ENCODE measurements at places on chromosomes 2 and 18. TPM values are rescaled to one million over a fixed set of nuclear protein-coding genes. Genes with fewer than 3 reads are reported as not detected.

The TRIM43 gene
- total RNA-seq = not detected

DNA sequence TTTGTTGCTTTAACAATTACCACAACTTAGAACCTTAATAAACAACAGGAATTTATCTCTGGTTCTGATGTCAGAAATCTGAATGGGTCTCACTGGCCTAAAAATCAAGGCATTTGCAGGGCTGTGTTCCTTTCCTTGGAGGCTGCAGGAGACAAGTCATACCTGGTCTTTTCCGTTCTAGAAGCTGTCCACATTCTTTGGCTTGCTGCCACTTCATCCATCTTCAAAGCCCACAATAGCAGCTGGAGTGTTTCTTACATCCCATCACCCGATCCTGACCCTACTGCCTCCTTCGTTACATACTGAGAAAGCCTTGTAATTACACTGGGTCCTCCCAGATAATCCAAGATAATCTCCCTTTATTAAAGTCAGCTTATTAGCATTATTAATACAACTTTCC, 18.1 kb downstream of the NETO1 start:
- DNase-seq = no peak

DNA sequence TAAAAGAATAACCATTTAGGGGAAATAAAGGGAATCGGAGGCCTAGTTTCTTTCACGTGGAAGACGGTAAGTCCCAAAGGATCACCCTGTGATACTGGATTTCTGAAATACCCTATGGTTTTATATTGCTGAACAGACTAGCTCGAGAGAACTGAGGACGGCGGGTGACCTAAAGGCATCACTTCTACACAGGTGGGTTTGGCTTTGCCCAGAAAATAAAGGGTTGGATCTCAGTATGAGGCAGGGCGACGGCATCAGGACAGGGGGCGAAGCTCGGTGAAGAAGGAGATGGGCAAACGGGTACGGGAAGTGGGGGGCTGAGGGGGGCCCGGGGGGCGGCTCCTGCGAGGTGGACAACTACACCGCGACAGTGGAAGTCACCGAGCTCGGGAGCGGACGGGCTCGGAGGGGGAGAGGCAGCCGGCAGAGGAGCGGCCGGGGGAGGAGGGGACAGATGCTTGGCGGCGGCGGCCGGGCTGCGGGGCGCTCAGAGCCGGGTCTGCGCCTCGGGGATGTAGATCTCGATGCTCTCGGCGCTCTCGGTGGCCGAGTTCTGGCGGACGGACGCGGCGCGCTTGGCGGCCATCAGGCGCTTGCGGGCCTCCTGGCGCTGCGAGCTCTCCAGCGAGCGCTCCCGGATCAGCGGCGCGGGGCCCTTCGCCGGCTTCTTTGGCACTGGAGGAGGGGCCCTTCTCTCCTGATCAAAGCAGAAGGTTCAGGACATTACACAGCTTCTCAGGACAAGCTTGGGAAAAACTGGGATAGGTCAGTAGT, 48.9 kb downstream of the TGIF1 start:
- DNase-seq = peak; percentile 60

DNA sequence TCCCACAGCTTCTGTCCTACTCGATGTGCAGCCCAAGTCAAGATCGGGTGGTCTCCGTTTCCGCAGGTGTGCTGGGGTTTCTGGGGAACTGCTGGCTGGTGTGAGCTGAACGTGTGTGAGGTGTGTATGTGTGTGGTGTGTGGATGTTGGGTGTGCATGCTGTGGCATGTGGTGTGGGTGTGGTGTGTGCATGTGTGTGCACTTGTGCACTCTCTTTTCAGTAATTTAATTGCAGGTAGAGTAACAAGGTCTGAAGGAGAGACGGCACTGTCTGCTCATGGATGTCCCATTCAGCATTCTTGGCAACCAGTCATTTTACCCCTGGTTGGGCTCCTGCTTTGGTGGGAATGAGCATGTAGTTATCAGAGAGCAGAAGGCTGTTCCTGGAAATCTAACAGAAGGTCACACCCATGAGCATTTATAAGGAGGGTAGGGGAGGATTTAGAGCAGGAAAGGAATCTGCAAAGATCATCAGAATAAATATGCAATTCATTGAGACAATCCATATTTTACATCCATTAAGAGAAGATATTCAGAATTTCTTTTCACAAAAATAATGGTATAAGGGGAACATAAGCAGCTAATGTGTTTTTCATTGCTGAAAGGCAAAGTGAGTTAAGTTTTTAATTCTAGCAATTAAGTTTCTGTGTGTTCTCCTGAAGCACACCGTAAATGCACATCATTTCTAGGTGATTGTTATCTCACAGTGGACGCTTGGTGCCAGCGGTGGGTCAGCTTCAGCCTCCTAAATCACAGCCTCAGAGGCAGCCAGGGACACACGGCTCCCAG, 60.7 kb downstream of the ADI1 start:
- DNase-seq = no peak

DNA sequence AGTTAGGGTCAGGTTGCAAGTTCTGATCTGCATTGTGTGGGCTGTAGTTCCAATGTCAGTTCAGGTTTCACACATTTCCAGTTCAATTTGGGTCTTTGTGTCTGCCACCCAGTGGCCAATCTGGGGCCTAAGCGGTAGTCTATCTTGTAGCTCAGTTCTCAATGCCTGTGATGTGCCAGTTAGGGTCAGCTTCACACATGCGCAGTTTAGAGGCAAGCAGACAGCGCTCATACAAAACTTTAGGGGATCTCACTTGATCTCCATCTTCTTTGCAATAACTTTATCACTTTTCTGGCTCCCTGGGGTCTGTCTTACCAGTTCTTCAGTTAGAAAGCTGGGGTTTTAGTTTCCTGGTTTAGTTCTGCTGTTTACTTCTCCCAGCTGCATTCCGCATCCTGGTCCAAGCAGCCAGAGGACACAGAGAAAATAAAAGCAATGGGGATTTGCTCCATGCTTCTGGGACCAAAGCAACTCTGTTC, 11.0 kb upstream of the ZNF24 start:
- DNase-seq = peak; percentile 72

The CYP1B1 gene
- 16.9 TPM for total RNA-seq

DNA sequence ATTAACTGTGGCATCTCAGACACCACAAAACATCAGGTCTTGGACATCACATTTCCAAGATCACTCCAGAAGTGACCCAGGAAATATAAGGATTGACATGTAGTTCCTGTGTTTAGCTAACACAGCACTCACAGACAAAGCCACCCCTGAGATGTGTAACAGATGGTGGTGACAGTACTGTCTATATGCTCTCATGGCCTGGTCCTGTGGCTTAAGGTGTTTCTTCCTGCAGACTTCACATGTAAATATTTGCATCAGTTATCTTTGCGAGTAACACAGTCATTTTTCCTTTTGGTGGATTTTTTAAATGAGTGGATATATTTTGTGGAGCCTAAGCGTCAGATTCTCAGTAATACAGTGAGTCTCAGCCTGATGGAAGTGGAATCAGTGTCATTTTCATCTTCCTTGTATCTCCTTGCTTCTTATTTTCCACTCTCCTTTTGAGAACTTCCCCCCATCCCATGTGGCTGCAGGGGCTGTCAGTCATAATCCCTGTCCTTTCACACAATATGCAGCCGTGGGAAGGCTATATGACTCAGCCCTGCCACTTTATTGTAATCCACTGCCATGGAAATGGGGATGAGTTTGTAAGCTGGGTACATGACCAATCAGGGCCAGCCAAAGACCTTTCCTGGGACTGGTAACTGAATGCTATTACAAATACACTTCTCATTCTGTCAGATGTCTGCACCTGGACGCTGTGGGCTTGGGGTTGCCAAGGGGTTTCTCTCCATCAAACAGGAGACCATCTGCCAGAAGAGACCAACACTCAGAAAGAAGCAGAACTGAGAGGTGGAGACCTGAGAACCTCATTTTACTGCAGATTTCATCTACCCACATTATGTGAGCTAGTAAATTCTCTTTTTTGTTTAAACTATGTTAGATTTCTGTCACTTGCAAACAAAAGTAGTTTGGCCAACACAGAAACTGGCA, 74.3 kb downstream of the ICOS start:
- no peak for DNase-seq

DNA sequence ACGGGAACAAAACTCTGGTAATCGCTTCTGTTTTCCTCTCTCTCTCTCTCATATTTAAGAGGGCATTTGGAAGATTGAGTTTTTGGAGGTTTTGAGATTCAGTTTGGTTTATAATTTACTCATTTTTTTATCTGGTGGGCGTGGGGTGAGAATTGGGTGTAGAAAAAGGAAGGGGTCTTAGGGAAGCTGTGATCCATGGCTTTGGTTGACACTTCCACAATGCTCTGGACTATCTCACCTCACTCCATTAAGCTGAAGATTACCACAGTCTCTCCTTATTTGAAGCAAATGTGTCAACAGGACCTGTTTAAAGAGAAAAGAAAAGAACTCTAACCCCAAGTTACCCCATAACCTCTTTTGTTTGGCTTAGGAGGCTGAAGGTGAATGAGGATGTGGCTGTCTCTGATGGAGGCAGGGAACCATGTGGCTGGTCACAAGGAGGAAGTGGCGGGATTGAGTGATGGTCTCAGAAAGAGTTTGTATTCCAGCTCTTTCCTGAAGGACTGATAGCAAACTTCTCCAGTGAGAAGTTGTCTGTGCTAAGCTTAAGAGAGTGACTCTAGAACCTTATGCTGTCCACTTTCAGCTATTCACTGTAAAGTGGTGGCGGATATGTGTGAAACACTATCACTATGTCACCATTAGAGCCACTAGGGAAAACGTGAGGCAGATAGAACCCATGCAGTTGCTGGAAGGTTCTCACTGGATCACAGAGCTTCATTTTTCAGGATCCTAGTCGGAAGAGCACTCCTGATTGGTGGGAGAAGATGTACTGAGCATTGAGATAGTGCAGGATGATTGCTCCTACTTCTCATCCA, 934 bp downstream of the ZNF804A start:
- no peak for DNase-seq

GRCh38 chr18:37741032-37741623, 175.5 kb upstream of the CELF4 start:
- DNase-seq = no peak

DNA sequence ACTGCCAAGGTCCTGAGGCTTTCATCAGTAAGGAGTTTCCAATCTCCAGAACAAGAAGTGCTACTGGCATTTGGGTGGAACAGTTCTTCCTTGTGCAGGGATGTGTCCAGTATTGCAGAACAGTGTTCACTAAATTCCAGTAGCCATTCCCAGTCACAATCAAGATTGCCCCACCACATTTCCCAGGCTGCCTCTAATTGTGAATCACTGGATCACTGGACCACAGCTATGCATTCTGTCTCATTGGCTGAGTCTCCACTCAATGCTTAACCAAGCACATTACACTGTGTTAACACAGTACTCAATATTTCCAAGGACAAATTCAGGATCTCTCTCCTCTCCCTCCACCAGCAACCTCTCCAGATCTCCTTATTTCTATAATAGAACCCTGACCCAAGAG, 160.2 kb upstream of the CCDC150 start:
- no peak for DNase-seq

The FIGN gene
- 16.6 TPM for total RNA-seq

DNA sequence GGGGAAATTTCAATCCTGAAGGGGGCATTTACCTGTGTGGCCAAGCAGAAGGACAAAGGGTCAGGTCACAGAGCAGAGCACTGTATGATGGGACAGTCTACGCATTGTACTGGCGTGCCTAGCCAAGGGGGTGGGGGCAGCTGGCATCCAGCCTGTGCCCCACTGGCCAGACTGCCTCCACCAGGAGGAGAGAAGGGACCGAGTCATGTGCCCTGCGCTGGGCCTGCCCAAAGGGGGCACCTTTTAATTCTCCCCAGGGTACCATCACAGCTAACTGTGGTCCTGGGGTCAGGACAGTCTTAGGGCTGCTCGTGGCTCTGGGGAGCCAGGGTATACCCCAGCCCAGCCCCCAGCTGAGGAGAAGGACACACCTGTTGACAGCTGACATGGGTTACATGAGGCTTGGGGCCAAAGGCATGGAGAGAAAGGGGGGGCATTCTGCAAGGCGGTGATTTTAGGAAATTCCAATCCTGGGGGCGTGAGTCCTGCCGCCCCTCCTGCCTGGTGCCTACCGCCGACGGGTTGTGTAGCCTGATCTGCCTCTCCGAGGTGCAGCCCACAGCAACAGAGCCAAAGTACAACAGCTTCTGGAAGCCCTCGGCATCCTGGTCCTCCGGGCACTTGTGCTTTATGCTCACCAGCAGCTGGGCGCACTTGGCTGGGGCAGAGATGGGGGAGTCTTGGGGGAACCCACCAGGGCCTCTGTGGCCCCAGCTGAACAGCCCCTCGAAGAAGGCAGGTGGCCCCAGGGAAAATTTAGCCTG, 11.0 kb downstream of the CFAP65 start:
- no peak for DNase-seq

GRCh38 chr2:37652199-37652640, 19.2 kb downstream of the CDC42EP3 start:
- no peak for DNase-seq

The VRK2 gene
- total RNA-seq = 33.1 TPM

The KLHL14 gene
- 0.07 TPM for total RNA-seq

- no peak for DNase-seq
Measured at GRCh38 chr18:41790687-41791086, 164.3 kb upstream of the PIK3C3 start.

DNA sequence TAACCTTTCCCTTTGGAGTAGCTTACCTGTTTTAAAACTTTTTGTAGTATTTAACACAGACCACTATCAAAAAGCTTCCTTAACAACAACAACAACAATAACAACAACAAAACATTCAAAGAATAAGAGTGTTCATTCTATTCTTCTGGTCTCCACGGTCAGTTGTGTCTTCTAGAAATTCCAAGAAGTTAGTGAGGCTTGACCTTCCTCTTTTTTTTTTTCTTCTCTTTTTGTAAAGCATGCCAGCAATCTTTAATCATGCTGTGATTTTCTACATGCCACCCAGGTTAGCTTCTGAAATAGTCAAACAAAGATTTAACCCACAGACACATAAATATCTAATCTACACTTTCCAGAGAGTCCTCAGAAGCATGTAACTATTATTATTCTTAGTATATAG, 28.4 kb upstream of the KLHL14 start:
- no peak for DNase-seq

DNA sequence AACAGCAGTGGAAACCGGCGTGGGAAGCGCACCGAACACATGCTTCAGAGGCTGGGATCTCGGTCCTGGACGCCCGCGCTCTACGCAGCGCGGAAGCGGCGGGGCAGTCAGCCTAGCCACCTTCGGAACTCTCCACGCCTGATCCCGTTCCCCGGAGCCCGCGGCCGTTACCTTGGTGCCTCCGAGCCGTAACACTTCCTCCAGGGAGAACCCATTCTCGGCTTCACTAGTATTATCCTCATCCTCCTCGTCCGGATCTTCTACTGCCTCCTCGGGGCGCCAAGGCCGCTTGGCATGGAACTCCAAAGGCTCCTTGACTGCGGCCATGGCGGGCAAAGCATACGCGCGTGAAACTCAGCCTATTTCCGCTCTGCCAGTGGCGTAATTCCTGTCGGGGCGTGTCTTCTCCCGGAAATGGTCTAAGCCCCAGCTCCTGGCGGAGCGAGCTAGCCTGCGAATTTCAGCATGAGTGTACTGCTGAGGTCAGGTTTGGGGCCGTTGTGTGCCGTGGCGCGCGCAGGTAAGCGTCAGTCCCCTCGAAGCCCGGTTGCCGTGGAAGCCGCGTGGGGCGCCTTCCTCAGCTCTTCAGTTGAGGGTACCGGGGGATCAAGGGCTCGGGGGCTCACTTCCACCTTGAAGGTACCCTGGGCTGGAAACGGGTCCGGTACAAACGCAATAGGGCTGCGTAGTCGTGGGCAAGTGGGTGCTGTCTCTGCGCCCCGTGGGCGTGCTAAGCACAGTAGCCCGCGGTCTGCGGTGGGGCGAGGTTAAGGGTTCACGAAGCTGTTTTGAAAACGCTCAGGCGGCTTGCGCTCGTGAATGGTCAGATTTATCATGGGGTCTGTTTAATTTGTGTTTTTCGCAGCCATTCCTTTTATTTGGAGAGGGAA, at the start of the genes CEBPZ and NDUFAF7:
Gene CEBPZ, minus strand, starts transcription at position 356 of the 890 bp plus-strand sequence. Its CDS starts 29 bp downstream, at position 327.
Gene NDUFAF7, plus strand, starts transcription at position 418 of the 890 bp plus-strand sequence. Its CDS starts 48 bp downstream, at position 466.
- peak; percentile 91 for DNase-seq

The RAB17 gene
- total RNA-seq = 3.2 TPM
